ENCODE measurements at places on chromosomes 11 and 22.

GRCh38 chr22:36733271-36733670 is 29.7 kb upstream of the CACNG2 start:
- no peak for DNase-seq

DNA sequence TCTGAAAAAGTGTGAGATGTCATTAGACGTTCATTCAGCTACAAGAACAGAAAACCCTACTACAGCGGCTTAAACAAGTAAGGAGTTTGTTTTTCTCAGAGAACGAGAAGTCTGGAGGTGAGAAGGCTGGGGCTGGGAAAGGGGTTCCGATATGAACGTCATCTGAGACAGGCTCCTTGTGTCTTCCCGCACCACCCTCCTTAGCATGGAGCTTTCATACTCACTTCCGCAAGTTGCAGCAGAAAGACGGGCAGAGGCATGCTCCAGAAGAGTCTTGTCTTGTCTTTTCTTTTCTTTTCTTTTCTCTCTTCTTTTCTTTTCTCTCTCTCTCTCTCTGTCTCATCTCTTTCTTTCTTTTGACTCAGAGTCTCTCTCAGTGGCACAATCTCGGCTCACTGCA is 3.6 kb downstream of the TMEM45B start:
- no peak for DNase-seq

- DNase-seq: no peak
These were observed 300.2 kb downstream of the MN1 start for GRCh38 chr22:27501191-27501936.

DNA sequence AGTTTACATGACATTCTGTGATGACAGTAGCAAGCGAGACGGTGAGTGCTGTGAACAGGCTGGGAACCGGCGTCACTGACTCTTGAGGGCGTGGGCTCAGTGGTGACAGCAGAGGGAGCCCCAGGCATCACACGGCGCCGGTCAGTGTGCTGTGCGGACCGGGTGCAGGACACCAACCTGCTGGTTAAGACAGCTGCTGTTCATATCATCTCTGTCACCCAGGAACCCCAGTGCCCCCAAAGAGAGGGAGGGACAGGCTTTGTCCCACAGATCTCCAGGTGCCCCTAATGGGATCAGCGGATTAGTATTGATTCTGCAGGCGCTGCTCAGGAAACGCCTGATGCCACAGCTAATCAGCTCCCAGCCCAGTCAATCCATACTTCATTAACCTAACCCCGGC is 18.4 kb downstream of the B3GAT1 start:
- no peak for DNase-seq

DNA sequence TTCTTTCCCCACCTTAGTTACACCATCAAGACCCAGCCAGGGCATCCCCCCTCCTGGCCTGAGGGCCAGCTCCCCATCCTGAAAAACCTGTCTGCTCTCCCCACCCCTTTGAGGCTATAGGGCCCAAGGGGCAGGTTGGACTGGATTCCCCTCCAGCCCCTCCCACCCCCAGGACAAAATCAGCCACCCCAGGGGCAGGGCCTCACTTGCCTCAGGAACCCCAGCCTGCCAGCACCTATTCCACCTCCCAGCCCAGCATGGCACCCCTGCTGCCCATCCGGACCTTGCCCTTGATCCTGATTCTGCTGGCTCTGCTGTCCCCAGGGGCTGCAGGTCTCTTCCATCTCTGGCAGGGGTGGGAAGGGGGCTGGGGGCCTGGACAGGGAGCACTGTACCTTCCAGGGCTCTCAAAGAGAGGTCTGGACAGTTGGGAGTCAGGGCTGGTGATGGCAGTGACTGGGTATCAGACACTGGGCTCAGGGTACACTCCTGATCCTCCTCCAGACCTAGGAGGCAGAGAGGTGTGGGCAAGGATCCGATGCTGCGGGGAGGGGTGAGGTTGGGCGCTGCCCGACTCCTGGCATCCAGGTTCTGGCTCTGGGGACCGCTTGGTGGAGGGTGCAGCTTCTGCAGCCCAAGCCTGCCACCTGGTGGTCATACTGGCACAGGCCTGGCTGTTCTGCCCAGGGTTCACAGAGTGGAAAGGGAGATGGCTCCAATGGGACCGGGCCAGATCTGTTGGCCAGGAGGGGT is at the start of gene UPK2:
Gene UPK2 (plus strand): TSS at position 205 of the 753 bp plus-strand sequence. CDS start 53 bp downstream, at position 258.
- DNase-seq: peak; percentile 86

DNA sequence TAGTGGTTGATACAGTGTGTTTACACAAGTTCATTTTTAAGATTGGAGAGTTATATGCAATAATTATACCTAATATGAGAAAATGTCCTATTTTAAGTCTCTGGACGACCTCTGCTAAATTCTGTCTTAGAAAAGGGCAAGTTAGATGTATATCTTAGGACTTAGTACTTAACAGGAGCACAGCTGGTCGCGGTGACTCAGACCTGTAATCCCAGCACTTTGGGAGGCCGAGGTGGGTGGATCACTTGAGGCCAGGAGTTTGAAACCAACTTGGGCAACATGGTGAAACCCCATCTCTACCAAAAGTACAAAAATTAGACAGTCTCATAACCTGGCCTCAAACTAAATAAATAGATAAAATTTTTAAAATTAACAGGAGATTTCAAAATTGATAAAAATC is 27.2 kb downstream of the BSX start:
- DNase-seq: no peak

GRCh38 chr22:19446603-19447329 is 745 bp downstream of the C22orf39 start:
- peak; percentile 28 for DNase-seq

- no peak for DNase-seq
These were observed 10.4 kb upstream of the TUB start for GRCh38 chr11:8070417-8071115.

- DNase-seq: no peak
These were observed 34.2 kb upstream of the NRIP3 start for GRCh38 chr11:9037963-9038362.

DNA sequence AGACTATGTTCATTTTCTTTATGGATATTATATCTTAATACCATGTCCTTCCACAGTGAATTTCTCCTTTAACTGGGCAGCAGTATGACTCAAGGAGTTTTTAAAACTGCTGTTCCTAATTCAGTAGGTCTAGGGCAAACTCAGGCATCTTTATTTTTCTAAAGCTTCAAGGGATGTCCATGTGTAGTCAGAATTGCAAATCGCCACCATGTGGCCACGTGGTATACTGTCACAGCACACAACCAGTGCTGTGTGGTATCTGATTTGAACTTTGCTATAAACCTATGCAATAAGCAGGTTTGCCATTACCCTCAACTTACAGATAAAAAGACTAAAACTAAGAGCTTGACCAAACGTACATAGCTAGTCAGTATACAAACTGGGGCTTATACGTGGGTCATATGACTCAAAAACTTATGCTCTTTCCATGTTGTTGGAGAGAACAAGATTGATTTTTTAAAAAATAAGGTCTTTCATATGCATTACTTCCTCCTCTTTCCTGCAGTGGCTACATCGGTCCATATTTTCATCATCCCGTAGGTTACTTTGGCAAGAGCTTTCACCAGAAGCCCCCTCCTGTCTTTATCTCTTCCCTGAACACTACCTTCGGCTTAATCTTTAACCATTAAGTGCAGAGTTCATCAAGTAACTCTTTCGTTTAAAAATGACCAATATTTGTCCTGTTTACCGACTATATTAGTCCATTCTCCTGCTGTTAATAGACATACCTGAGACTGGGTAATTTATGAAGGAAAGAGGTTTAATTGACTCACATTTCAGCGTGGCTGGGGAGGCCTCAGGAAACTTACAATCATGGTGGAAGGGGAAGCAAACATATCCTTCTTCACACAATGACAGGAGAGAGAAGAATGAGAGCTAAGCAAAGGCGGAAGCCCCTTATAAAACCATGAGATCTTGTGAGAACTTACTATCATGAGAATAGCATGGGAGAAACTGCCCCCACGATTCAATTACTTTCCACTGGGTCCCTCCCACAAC is 8.0 kb upstream of the HTATIP2 start:
- DNase-seq: no peak

DNA sequence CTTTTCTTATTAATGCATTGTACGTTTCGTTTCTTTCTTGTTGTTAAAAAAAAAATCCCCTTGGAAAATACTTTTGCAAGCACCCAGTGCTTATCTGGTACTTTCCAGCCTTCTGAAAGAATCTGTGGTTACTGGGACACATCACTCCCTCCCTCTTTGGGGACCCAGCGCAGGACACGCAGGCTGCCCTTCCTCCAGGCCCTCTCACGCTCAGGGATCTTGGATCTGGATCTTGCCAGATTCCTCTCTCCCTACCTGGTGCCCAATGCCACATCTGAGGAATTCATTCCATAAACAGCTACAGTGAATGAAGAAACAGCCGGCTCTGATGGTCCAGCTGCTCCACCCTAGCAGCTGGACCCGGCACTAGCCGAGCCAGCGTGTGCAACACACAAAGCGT is 55.7 kb downstream of the PHF21B start:
- no peak for DNase-seq

GRCh38 chr11:20360650-20361049 is 2.9 kb upstream of the HTATIP2 start:
- DNase-seq: peak; percentile 48

DNA sequence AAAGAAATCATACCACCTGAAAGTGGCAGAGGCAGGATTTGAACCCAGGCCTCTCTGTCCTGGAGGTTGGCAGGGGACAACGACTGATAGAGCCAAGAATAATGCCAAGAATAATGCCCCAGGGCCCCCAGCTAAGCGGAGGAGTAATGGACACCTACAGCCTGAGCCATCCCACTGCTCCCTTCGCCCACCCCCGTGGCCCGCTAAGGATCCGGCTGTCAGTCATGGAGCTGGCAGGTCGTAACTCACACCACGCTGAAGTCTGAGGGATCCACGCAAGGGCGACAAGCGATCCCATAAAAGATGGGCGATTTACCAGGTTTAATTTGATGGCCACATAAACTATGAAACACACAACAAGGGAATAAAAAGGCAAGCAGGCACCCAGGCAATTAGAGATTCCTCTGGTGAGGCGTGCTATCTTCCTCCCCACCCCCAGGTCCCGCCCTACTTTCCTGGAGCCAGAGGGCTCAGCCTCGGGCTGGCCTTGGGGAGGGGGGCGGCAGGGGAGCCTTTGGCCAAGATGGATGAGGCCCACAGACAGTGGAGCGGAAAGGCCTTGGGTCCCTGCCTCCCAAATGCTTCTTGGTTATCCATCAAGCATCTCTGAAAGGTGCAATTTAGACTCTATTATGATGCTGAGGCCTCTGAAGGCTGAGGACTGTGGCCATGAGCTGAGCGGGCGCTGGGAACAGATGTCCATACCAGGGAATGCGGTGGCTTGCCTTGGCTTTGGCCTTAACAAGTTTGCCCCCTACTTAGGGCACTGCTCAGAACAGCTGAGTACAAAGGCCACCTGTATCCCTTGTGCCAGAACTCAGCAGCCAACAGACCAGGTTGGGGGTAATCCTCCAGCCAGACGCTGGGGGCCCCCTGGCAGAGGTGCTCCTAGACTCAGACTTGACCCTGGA is 55.2 kb downstream of the MACROD1 start:
- DNase-seq: no peak

- no peak for DNase-seq
These were observed 13.7 kb upstream of the MYRF start for GRCh38 chr11:61738776-61739175.

DNA sequence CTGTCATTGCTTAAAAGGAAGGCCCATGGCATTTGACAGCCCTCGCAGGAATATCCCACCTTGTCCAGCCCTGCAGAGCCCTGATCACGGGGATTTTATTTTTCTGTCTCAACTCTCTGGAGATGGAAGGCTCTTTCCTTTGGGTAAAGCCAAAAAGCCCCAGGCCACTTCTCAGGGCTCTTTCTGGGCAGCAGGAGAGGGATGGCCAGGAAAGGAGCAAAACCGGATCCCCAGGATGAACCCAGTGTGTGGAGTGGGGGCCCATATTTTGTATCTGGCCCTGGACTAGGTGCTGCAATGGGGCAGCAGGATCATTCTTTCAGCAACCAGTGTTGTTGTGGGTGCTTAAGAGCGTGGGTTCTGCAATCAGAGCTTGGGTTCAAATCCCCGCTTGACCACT is 11.0 kb downstream of the CREB3L1 start:
- no peak for DNase-seq

DNA sequence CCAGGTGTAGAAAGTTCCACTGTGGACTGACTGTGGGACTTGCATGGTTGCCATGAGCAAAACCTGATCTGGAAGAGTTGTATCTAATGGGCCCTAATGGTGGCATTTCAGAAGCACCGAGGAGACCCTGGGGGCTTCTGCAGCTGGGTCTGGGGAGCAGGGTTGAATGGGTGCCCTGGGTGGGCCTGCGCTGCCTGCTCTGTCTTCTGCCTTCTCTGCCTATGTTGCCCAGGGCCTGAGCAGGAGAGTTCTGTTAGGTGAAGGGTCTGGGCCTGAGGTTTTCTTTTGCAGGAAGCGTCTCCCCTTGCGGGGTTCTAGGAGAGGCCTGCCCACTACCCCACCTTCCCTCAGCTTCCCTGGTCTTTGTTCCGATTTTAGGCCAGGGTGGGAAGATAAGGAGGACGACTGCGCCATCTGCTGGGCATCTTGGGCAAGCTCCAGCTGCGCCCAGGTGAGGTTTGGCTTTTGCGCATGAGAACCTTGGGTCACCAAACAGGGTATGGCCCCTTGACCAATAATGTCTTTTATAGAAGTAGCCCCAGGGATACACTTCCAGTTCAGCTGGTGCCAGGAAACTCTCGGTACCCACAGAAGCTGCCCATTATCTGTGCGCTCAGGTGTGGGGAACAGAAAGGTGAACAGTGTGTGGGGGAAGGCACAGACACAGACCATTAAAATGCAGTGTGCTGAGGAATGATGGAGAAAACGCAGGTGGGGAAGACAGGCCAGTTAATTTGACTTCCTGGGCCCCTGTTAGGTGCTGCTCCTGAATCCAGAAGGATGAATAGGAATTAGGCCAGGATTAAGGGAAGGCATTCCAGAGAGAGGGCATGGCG is 23.2 kb downstream of the COMMD9 start:
- peak; percentile 58 for DNase-seq

DNA sequence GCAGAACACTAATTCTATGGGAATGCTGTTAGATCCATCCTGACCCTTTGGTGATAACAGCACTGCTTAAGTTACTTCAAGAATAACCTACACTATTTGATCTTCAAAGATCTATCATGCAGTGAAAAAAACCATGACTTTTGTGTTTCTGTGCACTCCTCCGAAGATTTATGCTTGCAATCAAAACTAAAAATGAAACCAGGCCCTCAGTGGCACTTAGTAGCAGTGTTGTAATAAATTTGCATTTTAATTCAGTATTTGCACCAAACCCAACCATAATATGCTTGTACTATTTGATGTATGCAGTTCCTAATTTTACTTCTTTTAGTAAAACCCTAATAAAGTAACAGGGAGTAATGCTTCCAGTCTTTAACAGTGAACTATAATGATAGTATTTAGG is 130.7 kb downstream of the SOX6 start:
- no peak for DNase-seq

GRCh38 chr11:24386546-24387397 is 110.1 kb upstream of the LUZP2 start:
- DNase-seq: no peak

- no peak for DNase-seq
These were observed 18.0 kb upstream of the RAB38 start for GRCh38 chr11:88193278-88193677.

- DNase-seq: peak; percentile 84
These were observed 741 bp downstream of the CARS1 start for GRCh38 chr11:3056296-3057068.
